ENCODE measurements at places on chromosomes 2 and 18.

- DNase-seq = no peak
Measured at GRCh38 chr2:176242276-176242675, 27.0 kb upstream of the MTX2 start.

GRCh38 chr18:32919799-32920198 lies 147.0 kb upstream of the KLHL14 start:
- DNase-seq = no peak

DNA sequence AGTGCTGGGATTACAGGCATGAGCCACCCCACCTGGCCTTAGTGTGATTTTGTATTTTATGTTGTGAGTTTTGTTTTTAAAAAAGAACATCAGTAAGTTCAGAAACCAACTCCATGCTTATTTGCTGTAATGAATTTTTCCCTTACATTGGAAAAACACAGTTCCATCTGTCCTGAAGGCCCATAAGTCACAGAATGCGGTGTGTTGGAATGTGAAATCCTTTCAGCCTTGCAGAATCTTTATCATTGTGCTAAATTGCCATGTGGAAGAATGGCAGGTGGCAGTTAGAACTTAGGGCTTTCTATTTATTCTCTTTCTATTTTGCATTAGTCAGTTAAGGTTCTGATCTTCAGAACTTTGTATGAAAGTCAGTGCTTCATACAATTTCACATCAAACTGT lies 52.6 kb downstream of the NEDD4L start:
- DNase-seq = no peak

GRCh38 chr2:102686479-102687439 lies 67.4 kb downstream of the SLC9A2 start:
- DNase-seq = no peak

GRCh38 chr2:236016496-236016895 lies 151.7 kb downstream of the GBX2 start:
- no peak for DNase-seq

GRCh38 chr2:62240546-62240945 lies 44.6 kb downstream of the B3GNT2 start:
- DNase-seq = no peak

DNA sequence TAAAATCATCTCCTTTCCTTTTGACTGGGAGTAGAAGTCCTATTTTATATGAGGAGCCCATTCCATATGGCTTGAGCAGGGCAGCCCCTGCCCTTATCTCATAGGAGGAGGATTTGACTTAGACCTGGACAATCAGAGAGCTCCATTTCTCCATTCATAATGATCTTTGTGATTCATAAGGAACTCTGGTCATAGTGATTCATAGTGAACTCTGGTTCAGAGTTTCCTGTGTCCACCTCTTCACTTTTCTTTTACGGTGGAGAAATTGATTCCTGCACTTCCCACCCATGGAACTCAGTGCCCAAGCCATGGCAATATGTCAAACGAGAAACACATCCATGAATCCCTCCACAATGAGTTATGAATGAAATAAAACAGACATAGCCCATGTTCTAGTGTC lies 12.8 kb upstream of the MYO3B start:
- DNase-seq = no peak

GRCh38 chr18:3051718-3052410 lies 38.9 kb upstream of the LPIN2 start:
- no peak for DNase-seq

- DNase-seq = no peak
Measured at GRCh38 chr18:78979056-78979729, 425 bp upstream of the SALL3 start.

DNA sequence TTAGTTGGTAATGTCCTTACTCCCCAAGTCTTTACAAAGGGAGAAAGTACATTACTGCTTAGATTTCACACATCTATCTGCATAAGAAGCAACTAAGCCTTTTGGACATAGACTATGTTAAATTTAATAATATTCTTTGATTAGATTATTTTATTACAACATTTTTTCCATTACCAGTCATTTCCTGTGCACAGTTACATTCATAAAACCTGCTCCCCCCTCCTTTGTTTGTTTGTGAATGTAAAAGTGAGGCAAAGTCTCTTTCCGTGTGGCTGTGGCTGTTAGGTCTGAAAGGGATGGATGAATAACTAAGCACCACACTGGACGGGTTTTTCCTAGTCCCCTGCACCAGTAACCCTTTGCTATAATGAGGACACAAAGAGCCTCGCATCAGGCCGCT lies 9.6 kb downstream of the PTGR3 start:
- DNase-seq = no peak

DNA sequence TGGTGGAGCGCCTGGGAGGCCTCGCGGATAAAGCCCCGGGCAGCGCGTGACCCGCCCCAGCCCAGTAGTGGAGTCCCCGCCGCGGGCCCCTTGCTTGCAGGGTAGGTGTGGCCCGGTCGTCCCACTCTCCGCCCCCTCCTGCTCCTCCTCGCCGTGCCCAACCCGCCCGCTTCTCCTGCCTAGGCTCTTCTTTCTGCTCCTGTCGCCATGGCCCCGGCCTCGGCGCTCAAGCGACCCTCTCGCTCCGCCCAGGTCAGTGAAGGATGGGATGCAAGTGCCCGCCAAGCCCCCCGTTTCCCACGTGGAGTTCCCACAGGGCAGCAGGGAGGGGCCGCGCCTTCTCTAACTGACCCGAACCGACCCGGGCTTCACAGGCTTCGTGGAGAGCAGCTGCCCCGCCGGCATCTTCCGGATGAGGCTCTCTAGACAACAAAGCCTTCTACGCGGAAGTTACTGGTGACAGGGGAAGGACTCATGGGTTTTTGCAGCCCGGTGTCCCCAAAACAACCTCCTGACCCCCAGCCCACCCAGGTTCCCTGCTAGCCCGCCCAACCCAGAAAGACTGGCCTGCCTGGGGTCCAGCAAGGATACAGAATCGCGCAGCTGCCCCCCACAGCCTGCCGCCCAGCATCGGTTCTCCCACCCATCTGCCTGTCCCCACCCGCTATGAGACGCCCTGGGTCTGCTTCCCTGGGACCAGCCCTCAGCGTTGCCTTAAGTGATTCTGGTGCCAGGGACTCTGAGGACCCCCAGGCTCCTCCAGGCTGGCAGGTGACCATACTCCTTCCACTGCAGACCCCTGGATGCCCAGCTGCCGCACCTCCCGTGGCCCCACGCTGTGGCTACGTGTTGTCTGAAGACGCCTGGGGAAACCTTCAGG lies 32.8 kb downstream of the TTC32 start:
- no peak for DNase-seq

DNA sequence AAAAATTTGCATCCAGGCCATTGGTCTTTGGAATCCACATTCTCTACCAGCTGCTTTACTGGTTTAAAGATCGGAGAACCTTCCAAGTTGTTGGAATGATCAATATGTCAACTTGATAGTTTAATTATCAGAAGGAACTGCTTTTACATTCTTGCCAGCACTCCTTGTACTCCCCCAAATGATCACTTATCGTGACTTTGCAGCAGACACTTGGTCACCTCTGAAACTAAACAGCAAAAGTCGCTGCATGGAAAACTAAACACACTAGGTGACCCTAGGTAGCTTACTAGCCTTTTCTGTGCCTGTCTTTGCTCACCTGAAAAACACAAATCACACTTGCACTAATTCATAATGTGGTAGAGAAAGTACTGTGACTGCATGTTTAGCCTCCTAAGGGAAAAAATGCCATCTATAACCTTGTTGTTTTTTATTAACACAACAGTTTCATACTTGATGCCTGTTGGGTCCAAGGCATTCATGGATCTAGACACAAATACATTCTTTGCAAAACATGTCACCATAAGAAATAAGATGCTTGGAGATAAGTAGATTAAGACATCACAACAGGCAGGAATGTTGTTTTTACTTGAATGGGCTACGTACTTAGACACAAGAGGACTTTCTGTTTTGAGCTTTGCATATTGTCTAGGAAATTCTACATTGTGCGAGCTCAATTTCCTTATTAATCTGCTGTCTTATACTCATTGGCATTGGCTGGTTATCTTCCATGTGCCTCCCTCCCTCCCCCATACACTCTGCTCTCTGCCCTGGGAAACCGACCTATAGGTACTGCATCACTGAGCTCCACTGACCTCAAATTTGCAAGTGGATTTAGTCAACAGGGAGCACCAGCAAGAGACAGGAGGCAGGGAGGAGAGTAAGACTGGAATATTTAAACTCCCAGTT lies 219.1 kb upstream of the STK17B start:
- DNase-seq = no peak

DNA sequence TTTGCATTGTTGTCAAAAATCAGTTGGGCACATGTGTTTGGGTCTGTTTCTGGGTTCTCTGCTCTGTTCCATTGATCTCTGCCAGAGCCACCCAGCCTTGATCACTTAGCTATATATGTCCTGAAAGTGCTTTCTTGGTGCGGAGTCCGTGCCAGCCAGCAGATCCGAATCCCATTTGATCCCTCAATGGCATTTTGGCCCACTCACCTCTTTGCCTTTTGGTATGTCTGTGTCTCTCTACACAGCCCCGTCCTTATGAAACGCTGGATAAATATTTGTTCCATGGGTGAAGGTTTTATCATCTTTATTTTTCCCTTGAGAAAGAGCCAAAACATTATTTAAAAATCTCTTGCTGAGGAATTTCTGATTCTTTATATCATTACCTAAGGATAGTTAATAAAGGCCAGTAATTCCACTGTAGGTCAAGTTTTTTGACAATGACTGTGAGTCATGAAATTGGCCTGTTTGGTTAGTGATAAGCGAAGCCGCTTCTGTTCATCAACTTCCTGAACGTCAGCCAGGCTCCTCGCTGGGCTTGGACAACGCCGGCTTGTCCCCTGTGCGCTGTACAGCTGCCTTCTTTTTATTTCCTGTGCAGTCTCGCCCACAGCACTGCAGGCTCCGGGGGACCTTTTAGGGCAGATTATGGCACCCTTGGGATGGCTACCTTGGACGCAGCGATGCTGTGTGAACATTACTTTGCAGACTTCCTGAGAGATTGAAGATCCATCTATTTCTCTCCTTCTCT lies 24.9 kb downstream of the MTCL1 start:
- DNase-seq = peak; percentile 31

- no peak for DNase-seq
Measured at GRCh38 chr2:219634171-219634940, 6.9 kb downstream of the SLC4A3 start.

DNA sequence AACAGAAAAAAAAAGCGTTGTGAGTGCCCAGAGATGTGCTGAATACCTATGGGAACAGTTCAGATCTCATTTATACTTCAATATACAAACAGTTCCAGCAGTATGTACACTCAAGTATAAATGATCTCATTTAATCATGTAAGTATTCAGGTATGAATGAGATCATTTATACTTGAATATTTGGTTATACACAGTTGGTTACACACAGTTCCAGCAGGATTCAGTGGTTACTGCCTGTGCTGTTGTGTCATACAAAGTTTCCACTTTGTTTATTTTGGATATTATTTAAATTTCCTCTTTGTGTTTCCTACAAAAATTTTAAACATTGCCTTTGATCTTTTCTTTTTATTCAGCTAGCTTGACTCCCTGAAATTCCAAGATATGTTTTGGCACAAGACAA lies 293.5 kb upstream of the SLC39A10 start:
- no peak for DNase-seq

DNA sequence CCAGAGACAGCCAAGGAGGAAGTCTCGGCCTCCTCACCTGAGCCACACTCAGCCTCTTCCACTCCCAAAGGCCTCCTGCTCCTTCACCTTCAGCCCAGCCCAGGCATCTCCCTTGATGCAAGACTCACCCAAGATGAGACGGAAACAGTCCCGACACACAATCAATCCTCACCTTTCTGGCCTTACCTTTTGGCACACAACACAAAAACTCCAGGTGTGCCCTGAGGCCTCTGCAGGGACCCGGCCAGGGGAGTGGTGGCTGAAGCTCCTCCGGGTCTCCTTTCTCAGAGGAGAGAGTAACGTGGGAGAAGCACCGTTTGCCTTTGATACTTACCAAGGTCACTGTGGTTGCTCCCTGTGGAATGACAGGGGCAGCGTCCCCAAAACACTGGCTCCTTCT lies 23.8 kb upstream of the EFHD1 start:
- no peak for DNase-seq

GRCh38 chr2:186950694-186951093 lies 101.7 kb upstream of the ZSWIM2 start:
- no peak for DNase-seq

DNA sequence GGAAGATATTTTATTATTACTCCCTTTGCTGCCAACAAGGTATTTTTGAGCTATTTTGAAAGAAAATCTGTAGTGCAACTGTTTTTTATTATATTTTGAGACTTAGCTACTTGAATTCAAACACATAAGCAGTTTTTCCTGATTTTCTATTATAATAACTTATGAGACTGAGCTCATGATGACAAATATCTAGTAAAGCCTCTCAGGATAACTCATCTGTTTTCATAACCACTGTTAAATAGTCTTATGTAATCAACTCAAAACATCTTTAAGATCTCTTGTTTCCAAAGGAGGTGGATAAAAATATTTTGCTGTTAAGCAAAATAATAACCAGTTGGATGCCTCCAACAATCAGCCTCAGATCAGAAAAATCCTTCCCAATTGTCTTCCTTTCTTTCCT lies 21.9 kb upstream of the PPP1CB start:
- DNase-seq = no peak

- DNase-seq = no peak
Measured at GRCh38 chr2:208099682-208100470, 24.4 kb downstream of the CRYGD start.

DNA sequence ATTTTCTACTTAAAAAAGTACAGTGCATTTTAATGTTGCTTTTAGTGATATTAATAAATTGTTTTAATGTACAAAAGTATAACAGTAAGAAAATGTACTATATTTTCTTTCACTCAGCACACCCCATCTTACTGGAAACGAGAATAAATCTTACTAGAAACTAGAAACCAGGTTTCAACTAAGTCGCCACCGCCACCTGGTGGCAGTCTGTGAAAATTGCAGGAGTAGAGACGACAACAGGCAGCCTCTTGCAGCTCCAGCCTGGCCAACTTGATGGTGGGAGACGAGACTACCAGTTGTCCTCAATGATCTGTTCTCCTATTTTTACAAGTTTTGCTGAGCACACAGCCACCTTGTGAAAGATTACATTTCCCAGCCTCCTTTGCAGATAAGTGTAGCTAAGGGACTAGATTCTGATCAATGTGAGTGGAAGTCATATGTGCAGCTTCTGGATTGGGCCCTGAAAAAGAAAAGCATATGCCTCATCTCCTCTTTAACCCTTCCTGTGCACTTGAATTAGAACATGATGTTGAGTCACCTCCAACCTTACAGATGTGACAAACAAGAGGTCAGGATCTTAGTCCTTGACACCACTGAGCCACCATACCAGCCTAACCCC lies 8.7 kb downstream of the OTOF start:
- DNase-seq = no peak

GRCh38 chr2:168758970-168759820 lies 43.2 kb upstream of the NOSTRIN start:
- peak; percentile 34 for DNase-seq

GRCh38 chr2:230934231-230935129 lies 9.4 kb upstream of the GPR55 start:
- DNase-seq = no peak

- DNase-seq = no peak
Measured at GRCh38 chr2:11901351-11902069, 155.1 kb downstream of the LPIN1 start.

GRCh38 chr2:10273215-10274175 lies 29.2 kb upstream of the HPCAL1 start:
- no peak for DNase-seq

All from amniotic stem cell (primary cell).